ENCODE measurements at places on chromosomes 5 and 9.

DNA sequence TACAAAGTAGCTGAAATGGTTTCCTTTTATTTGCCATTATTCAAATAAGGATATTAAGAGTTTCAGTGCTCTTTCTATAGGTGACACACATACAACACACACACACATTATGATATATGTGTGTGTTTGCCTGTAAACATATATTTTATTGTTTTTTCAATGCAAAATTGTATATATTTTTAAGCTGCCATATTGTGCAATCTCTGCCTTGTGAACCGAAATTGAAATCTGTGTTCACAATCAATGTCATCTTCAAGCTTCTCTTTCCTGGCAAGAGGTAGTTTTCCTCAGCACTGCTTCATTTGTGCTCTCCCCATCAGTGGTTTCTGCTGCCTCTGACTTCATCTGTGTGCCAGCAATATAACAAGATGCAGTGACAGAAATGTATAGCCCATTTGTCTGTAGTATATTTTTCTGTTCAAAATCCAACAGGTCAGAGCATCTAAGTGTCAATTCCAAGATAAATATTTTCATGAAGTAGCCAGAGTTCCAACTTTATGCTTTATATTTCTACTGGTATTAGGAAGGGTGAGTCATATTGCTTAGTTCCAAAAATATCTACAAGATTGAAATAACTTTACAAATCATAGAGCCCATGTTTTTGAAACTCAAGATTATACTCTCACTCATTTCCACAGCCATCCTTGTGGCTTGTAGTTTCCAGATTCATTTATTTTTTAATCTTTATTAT, 1704.8 kb upstream of the CDH9 start:
- no peak for DNase-seq

DNA sequence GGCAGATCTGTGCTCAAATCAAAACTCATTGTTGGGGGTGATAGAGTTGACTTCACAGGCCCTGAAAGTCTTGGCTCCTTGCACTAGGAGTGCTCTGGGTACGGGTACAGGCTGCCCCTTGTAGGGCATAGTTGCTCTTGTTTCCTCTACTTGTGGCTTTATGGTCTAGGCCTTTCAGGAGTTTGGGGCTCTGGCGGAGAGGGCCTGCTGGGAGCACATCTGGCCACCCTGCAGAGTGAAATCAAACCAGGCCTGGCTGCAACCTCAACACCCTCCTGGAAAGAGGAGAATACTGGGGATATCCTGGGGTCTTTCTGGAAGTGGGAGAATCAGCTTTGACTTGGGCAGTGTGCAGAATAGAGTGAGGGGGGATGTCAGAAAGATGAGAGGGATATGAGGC, 1.5 kb downstream of the TGFBI start:
- DNase-seq = no peak

DNA sequence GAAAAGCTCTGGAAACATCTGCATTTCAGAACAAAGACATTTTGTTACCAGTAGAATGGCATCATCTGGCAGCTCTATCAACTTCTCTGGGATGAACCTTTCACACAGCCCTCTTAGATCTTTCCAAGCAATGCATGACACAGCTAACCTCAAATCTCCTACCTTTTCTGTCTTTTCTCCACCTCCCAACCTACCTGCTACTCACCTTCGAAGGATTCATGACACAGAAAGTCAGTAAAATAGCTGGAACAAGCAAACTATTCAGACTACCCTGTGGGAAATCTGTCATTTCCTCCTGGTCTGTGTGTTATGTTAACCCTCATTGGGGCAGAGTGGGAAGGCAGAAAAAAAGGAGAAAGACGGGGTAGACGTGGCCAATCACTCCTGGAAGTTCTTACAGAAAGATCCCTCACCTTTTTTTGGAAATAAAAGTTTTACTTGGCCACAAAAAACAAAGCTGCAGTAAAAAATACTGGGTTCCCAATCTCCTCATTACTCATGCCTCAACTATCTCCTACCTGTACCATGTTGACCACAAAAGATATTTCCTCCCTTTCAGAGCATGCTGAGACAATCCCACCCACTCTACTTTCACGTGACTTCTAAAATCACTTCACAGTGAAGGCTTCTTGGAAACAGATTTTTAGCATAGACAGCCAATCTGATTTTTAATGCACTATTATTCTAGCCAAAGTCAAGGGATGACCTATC, 362.1 kb upstream of the RFX3 start:
- DNase-seq = no peak

GRCh38 chr5:175896301-175897040, 25.1 kb downstream of the CPLX2 start:
- no peak for DNase-seq

GRCh38 chr9:78765861-78766260, 468.9 kb downstream of the PSAT1 start:
- DNase-seq = no peak

DNA sequence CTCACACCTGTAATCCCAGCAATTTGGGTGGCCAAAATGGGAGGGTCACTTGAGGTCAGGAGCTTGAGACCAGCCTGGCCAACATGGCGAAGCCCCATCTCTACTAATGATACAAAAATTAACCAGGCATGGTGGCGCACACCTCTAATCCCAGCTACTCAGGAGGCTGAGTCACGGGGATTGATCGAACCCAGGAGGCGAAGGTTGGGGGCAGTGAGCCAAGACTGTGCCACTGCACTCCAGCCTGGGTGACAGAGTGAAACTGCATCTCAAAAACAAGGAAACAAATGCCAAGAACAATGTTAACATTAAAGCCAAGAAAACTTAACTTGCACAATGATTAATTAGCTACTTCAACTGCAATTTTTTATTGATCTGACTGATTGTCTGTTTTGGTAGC, 202.6 kb downstream of the ARRDC3 start:
- no peak for DNase-seq

DNA sequence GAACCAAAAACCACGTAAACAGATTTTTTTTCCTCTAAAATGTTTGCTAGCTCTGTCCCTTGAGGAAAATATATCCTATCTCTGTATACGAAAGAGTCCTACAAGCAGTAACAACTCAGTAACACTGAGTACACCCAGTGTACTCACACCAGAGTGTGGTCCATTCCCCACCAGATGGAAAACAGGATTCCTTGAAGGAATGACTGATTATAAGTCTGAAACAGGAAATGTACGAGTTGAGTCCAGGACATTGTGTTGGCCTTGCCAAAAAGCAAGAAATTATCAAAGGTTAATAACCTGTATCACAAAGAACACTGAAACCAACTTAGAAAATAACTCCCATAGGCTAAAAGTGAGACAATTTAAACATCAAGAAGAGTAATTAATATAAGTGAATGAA, 20.4 kb downstream of the GOLPH3 start:
- no peak for DNase-seq

DNA sequence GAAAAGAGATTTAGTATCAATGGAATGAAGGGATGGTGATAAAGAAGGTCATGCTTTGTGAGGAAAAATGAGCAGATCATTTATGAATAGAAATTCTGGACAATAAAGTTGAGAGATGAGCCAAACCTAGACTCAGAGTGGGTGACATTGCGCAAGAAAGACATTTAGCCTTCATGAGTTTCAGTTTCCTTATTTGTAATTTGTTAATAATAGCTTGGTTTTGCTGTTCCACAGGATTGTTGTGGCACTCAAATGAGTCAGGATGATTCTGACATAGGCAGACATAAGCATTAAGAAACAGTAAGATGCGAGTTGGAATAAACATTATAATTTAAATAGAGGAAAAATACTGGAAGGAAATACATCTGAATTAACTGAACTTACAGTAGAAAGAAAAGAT, 34.8 kb downstream of the ITGA2 start:
- DNase-seq = peak; percentile 22

DNA sequence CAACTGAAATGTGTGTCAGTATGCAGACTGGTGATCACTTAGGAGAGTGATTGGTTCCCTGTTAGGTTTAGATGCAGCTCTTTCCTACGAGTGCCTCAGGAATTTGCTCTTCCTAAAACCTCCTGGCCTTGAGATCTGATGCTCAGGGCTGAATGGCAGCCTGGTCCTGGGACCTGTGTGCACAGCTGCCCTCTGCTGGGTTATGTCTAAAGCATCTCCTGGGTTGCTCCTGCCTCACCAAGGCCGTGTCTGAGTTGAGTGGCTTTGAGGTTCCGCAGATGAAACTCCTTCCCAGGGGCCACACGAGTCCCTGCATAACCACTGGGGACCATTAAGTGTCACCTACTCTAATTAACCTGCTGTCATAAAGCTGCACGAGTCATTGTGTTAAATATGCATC, 59.5 kb downstream of the MVB12B start:
- DNase-seq = no peak
